ENCODE measurements at places on chromosomes 13 and 19.

GRCh38 chr13:112769615-112770014 lies 79.8 kb downstream of the ATP11A start:
- DNase-seq: no peak

DNA sequence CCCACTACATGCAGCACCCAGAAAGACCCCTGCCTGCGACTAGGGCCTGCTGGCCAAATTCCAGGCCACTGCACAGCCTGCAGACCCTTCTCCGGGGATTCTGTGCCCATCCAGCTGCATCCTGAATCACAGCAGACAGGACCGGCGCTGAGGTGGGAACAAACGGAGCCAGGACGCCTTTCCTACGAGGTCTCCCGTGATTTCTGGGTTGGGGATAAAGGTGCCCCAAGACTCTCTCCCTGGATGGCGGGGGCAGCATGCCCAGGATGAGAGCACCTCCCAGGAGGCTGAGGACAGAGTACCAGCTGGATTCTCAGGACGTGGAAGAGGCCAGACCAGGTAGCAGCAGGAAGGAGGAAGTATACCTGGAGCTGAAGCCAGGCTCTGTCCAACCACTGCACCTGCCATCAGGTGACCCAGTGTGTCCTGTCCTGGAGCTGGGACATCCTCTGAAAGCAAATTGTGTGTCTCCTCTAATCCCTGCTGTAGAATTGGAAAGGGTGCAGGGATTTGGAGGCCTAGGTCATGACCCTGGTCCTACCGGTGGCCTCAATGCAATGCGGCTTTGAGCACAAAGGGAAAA lies 3.4 kb upstream of the FUT5 start:
- DNase-seq: no peak

DNA sequence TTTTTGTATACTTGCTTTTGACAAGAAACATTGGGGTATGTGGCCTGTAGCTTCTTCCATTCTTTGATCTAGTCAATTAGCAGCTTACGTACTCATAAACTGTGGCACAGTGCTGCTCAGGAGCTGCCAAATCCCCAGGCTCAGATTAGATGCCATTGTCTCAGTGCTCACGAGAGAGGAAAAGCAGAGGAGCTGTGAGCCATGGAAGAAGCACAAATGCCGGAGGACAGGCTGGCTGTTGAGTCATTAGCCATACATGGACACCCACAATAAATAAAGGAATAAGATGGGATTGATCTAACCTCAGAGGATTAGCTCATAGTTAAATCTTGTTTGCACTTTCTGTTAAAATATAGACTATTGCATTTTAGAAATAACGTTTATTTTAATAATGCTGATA lies 121.7 kb downstream of the POSTN start:
- no peak for DNase-seq

GRCh38 chr19:39104186-39104596 lies 20.0 kb downstream of the ACP7 start:
- no peak for DNase-seq

DNA sequence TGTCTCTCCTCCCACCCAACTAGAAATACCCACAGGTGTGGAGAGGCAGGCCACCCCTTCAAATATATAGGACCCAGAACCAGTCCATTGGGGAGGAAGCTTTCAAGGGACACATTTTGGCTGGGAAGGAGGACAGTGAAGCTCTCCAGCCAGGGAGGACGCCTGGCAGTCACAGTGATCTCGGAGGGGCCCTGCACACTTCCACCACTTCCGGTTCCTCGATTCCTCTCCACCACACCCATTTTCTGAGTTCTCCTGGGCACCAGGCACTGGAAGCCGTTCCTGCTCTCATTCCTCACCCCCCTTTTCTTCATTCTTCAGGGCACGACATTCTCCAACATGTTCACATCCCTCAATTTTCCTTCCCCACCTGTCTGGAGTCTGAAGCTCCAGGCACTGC lies 30.4 kb upstream of the CEACAM21 start:
- DNase-seq: peak; percentile 77

GRCh38 chr13:55660851-55661250 lies 1479.9 kb upstream of the PRR20A start:
- no peak for DNase-seq

DNA sequence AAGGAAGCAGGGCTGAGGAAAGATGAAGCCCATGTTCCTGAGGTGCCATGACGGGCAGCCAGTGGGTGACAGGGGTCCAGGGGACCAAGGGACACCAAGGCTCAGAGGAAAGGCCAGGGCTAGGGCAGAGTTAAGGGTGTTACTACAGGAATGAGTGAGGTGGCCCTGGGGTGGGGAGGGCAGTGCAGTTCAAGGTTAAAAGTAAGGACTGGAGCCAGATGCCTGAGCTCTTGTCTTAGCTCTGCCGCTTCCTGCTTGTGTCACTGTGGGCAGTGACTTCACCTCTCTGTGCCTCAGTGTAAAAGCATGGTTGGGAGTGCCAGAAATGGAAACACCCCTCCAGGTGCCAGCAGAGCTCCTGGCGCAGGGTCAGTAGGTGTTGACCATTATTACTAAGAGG lies 4.9 kb upstream of the ETV2 start:
- no peak for DNase-seq

GRCh38 chr19:46022061-46022430 lies 807 bp downstream of the PGLYRP1 start:
- DNase-seq: no peak

DNA sequence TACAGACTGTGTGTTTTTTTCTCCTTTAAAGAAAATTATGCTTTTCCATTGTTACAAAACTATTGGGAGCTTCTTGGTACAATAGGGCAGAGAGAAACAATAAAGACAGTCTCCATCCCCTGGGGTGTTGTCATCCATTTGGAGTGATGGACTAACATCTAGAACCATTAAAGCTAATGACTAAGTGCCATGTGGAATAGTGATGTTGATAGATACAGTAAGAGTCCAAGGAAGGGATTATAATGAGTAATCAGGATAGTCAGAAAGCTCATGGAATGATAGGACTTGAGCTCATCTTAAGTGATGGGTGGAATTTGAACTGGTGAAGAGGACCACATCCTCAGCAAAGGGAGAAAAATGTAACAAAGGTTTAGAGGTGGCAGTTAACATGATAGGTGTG lies 24.1 kb upstream of the FRY start:
- DNase-seq: no peak

DNA sequence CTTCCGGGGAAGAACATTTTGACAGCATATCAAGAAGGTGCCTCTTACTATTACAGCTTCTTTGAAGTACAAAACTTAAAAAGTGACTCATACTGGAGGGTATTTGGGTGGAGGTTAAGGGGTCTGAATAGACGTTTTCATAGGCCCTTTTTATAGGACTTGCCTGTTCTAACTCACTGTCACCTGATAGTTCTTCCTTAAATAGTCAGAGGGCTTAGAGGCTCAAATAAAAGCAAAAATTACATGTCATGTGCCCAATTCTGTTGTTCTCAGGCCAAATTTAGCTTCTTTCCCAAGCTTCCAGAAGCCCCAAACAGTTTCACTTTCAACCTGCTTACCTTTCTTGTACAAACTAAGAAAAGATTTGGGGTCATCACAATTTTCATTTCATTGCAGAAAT lies 16.1 kb upstream of the SLC46A3 start:
- DNase-seq: no peak

- no peak for DNase-seq
These were observed 23.1 kb downstream of the LRFN3 start for GRCh38 chr19:35959040-35959967.

DNA sequence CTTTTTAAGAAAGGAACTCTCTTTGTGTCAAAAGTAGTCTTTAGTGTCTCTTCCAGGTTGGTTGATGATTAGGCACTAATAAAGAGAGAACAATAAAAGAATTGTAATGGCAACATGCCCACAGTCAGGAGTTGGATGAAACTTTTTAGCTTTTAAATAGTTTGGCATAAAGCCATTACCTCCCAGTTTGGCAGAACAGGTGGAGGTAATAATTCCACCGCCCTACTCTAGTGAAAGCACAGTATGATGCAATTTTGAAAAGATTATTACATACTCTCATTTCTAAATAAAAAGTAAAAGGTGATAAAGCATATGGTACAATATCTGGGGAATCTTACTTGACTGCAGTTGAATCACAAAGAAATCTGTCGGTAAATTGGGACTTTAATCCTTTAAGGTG lies 497.6 kb downstream of the SUCLA2 start:
- DNase-seq: no peak

- DNase-seq: no peak
These were observed 310.6 kb downstream of the LMO7 start for GRCh38 chr13:75946536-75947284.

GRCh38 chr19:3721131-3721886 lies 13.1 kb downstream of the TJP3 start:
- peak; percentile 76 for DNase-seq

DNA sequence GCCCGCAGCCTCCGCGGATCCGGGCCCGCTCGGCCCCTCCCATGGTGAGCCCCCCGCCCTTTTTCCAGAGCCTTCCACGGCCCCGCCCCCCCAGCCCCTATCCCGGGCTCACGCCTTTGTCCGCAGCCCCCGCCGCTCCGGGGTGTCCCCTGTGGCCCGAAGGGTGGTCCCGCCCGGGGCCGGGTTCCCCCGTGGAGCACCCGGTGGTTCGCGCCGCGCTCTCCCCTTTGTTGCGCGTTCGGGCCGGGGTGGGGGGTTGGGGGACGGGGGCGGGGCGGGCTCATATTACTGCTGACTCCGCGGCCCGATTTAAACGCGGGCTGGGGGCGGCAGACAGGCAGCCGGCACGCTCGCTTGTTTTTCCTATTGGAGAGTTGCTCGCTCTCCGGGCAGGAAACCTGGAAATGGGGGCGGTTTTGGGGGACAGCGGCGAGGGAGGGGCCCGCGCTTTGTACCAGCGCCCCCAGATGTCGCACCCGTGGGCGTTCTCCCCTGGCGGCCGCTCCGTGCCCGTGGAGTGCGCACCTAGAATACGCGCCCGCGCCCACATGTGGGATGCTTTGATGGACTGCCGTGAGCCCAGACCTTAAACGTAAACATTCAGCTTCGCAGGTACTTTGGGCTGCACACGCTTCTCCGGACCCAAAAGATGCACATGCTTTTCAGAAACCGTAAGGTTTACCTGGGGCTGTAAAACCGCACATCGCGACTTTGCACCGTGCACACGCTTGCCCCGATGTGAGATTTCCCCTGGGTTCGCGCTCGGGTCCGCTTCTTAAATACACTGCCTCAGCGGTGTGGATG lies 699 bp downstream of the PTOV1 start:
- no peak for DNase-seq

DNA sequence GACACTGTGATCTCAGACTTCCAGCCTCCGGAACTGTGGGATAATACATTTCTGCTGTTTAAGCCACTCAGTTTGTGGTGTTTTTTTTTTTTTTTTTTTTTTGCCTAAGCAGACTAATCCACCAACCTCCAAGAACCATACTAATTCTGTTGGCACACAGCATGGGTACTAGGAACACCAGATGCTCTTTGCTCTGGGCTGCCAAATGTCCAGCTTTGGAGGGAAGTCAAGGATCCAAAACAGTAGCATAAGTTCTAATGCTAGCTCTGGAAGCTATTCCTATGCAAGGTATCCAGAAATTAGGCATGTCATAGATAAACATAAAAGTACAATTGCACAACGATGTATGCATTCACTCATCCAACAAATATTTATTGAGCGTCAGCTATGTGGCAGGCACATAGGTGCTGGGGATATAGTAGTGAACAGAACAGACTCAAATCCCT lies 64.5 kb upstream of the WDFY2 start:
- DNase-seq: no peak

- DNase-seq: no peak
These were observed 93.8 kb upstream of the SOX1 start for GRCh38 chr13:111973186-111973585.

DNA sequence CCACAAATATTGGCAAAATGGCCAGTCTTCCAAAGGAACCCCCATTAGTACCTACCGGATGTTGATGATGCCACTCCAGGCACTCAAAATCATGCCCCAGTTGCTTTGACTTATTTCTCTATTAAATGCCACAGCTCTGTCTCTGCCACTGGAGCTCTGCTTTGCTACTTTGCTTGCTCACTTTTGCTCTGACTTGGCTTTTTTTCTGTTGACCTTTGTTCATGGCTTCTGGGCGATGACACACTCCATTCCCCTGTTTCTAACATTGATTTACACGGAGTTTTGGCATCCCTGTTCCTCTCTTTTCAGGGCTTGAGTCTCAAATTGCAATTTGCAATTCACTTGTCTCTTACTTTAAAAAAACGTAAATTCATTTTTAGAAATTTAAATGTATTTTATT lies 217.1 kb upstream of the SPRY2 start:
- DNase-seq: no peak

DNA sequence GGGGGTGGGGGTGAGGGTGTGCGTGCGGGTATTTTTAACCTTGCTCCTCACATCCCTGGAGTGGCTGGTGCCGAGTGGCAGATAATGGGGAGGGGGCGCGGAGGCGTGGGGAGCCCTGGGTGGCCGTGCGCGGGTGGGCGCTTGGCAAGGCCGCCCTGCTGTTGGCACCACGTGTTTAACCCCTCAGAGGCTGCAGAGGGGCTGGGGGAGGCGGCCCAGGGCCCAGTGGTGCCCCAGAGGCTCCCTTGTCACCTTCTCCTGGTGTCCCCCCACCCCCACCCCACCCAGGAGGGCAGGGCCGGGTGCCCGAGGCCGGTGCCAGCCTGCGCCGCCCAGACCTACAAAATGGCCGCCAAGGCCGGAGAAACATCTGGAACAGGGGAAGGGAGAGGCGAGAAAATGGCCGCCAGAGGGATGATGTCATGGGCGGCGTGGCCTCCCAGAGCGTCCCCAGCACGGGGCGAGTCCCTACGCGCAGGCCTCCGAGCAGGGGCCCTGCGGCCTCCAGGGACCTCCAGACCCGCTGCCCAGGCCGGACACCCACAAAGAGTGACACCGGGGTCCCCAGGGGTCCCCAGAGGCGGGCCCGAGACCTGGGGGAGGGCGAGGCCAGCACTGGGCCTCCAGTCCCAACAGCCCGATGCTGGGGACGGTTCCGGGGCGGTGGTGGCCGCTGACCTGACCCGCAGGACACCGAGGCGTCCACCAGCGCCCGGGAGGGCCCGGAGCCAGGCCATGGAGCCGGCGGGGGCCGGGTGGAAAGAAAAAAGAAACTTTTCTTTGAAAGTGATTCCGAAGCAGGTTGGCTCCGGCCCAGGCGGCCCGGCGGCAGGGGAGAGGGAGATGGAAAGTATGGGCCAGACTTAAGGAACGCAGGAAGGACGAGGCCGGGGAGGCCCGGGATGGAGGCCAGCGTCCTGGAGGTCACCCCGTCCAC lies 38.2 kb downstream of the NFIC start:
- no peak for DNase-seq

GRCh38 chr19:47370045-47370611 lies 21.0 kb downstream of the DHX34 start:
- DNase-seq: peak; percentile 92

DNA sequence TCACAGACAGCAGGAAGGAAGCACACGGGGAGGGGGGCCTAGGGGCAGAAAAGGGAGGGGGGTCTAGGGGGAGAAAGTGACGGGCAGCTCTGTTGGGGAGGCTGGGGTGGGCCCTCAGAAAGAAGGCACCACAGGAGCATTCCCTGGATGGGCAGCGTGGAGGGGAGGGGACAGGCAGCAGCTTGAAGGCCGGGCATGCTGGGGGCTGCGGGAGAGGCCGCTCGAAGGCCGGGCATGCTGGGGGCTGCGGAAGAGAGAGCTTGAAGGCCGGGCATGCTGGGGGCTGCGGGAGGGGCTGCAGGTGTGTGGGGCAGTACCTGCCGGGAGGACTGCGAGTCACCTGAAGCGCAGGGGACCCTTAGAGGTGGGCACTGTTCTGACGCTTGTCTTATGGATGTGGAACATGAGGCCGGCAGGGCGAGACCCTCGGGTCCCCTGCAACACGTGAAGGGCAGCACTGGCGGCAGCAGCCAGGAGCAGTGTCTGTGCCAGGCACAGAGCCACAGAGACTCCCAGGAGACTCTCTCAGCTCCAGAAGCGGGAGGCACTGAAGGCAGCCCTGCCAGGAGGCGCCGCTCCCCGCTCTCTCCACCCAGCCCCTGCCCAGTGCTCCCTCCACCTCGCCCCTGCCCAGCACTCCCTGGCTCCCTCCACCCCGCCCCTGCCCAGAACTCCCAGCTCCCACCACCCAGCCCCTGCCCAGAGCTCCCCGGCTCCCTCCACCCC lies 13.3 kb downstream of the ZNF787 start:
- no peak for DNase-seq

All from HL-60 (cell line).